Right lung (tissue), 10 donors: ENCODE measurements at places on chromosomes 12 and 14. TPM values are rescaled to one million over a fixed set of nuclear protein-coding genes. Genes with fewer than 3 reads are reported as not detected.

RNASE7 gene
- 0.13 TPM for polyA plus RNA-seq

OTUB2 gene
- polyA plus RNA-seq = 4.3 TPM

GLT1D1 gene
- 2.3 TPM for polyA plus RNA-seq

BIN2 gene
- 6.2 TPM for polyA plus RNA-seq

CKB gene
- polyA plus RNA-seq = 138 TPM

SLCO1B3 gene
- not detected for polyA plus RNA-seq

OVCH1 gene
- polyA plus RNA-seq = 0.17 TPM

LRFN5 gene
- polyA plus RNA-seq = 4.8 TPM

IFNG gene
- polyA plus RNA-seq = 0.12 TPM

RASSF3 gene
- polyA plus RNA-seq = 36.4 TPM

ATN1 gene
- polyA plus RNA-seq = 135 TPM

CLEC4A gene
- 4.3 TPM for polyA plus RNA-seq

PDE3A gene
- 7.2 TPM for polyA plus RNA-seq

TTC9 gene
- polyA plus RNA-seq = 8.1 TPM

CRADD gene
- 13.3 TPM for polyA plus RNA-seq

FAM90A1 gene
- 3.6 TPM for polyA plus RNA-seq

POLE2 gene
- polyA plus RNA-seq = 31.3 TPM

LGR5 gene
- polyA plus RNA-seq = 2.6 TPM

SRRM4 gene
- 0.46 TPM for polyA plus RNA-seq

CD69 gene
- 5.9 TPM for polyA plus RNA-seq

FAM234B gene
- 8.7 TPM for polyA plus RNA-seq

PTPN21 gene
- 30.0 TPM for polyA plus RNA-seq

ASB2 gene
- polyA plus RNA-seq = 1.3 TPM

ACOT6 gene
- polyA plus RNA-seq = 0.18 TPM

HCAR2 gene
- 0.25 TPM for polyA plus RNA-seq

EXOC3L4 gene
- polyA plus RNA-seq = 2.2 TPM

NYNRIN gene
- 83.8 TPM for polyA plus RNA-seq

AKAP5 gene
- polyA plus RNA-seq = 2.4 TPM

TNS2 gene
- polyA plus RNA-seq = 129 TPM

RASAL1 gene
- 0.25 TPM for polyA plus RNA-seq

NINJ2 gene
- 2.9 TPM for polyA plus RNA-seq

ATF7IP gene
- 51.8 TPM for polyA plus RNA-seq

BATF gene
- polyA plus RNA-seq = 0.55 TPM

COL2A1 gene
- 78.4 TPM for polyA plus RNA-seq

RDH16 gene
- 0.54 TPM for polyA plus RNA-seq

MON2 gene
- polyA plus RNA-seq = 77.5 TPM

CFAP54 gene
- polyA plus RNA-seq = 2.2 TPM

DIO2 gene
- polyA plus RNA-seq = 0.84 TPM

TC2N gene
- 28.5 TPM for polyA plus RNA-seq

WIF1 gene
- polyA plus RNA-seq = 263 TPM

SCAF11 gene
- 131 TPM for polyA plus RNA-seq

RD3L gene
- not detected for polyA plus RNA-seq

IL26 gene
- polyA plus RNA-seq = not detected

OR10P1 gene
- not detected for polyA plus RNA-seq

ASIC1 gene
- 9.0 TPM for polyA plus RNA-seq

ADAMTS20 gene
- polyA plus RNA-seq = 0.06 TPM

ATXN7L3B gene
- polyA plus RNA-seq = 59.7 TPM

MGAT4C gene
- polyA plus RNA-seq = 0.72 TPM

RPL10L gene
- not detected for polyA plus RNA-seq

EIF2B2 gene
- 52.5 TPM for polyA plus RNA-seq

CELA1 gene
- polyA plus RNA-seq = not detected

MANSC4 gene
- polyA plus RNA-seq = 0.42 TPM

CLEC4C gene
- 0.18 TPM for polyA plus RNA-seq
